ENCODE measurements at places on chromosomes 7 and 10.

GRCh38 chr10:105073999-105074398, 432.9 kb downstream of the SORCS3 start:
- no peak for DNase-seq

DNA sequence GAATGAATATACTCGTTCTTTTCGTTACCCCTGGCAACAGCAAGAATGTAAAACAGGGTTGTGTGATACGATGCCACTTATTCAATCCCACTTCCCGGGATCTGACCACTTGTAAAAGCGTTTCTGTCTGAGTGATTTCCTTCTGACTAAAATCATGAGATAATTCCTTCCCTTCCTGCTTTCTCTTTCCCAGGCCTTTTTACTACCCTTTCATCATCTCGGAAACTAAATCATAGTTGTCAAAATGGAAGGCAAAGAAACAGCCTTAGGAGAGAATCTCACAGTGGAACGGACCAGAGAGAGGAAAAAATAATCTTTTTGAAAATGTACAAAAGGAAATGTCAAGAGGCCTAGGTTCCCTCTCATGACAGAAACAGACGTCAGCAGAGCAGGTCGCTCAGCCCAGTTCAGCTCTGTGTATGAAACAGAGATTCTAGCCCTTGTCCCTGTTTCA, 29.8 kb downstream of the DIP2C start:
- DNase-seq = peak; percentile 83

DNA sequence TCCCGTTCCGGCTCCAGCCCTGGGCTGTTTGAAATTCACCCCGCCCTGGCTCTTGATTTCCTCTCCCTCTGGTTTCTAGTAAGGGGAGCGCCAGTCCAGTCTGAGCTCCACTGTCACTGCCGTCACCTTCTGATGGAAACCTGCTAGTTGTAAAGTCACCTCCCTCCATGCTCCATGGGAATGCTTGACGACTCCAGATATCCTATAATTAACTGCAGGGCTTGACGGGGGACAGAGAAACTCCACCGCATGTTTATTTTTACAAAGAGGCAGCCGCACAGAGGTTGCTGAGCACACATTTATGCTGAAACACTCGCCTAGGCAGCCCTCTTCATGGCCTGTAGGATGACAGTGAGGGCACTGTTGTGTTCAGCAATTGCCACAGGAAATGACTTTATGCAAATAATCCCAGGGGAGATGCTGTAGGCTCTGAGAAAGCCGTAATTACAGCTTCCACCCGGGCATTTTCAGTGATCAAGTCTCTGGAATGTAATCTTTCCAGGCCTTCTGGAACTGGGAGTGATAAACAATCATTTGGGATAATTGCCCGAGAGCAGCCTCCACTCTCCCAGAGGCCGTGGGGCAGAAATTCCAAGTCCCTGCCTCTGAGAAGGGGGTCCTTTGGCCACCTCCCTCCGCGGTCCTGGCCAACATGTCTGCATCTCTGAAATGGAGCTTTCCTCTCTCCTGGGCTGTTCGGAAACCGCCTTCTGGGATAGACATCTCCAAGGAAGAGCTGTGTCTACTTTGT, 300.5 kb downstream of the KLF6 start:
- DNase-seq = peak; percentile 34

GRCh38 chr7:7761974-7762779, 43.8 kb upstream of the RPA3 start:
- DNase-seq = peak; percentile 56

DNA sequence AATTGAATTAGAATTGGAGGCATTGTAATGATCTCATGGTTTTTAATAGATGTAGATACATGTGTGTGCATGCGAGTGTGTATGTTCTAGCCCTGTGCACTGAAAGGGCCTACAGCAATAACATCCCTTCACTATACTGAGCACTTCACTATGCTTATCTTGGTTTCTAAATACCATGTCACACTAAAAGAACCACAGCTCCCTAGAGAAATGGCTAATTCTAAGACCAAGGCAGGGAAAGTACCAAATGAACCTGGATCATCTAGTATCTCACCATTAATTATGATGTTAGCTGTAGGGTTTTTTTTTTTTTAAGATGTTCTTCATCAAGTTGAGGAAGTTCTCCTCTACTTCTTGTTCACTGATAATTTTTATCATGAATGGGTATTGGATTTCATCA, 55.1 kb downstream of the HECTD2 start:
- DNase-seq = no peak

- DNase-seq = no peak
These were observed 4.3 kb downstream of the DDC start for GRCh38 chr7:50560865-50561351.

DNA sequence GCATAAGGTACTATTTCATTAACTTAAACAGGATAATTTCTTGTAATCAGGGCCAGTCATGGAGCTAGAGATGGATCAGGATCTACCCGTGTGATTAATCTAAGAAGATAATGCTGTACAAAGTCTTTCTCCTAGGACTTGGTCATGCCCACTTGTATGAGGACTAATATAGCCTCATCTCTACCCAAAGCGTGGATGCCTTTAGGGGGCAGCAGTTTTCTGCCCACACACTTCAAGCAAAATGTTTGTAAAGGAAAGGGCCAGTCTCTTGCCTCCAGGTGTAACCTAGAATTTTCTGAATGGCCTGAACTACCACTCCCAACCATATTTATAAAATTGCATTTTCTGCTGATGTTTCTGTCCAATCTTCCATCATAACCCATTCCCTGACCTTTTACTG, 764.0 kb upstream of the IGFBP3 start:
- DNase-seq = no peak

- DNase-seq = no peak
These were observed 19.8 kb downstream of the ZNF775 start for GRCh38 chr7:150398965-150399320.

DNA sequence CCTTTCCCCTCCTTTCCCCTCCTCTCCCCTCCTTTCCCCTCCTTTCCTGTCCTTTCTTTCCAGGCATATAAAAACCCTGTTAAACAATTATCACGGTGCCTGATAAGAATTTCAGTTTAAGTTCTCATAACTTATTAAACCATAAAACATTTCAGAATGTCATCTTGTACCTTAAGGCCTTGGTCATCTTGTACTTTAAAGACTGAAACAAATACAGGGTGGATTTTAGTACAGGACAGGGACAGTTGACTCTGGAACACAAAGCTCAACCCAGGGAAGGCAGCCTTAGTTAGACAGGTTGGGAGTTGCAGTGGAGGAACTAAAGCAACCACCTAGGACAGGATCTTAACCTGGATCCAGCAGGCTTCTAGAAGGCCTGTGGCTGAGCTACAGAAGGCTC, 1.2 kb downstream of the AGR3 start:
- no peak for DNase-seq

DNA sequence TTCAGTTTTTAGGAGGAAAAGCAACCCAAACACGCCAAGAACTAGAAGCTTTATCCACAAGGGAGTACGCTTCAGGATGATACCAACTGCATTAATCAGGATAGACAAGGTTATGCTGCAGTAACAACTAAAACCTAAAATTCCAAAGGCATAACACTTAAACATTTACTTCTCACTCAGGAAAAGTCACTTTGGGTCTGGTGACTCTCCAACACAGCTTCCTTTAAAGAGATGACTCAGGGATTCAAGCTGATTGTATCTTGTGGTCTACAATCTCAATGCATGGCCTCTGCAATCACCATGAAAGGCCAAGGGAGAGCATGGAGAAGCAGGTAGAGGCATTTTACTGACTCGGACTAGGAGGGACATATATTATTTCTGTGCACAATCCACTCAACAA, 315.8 kb downstream of the KCNMA1 start:
- DNase-seq = no peak

- no peak for DNase-seq
These were observed 59.8 kb downstream of the SLC18A2 start for GRCh38 chr10:117300671-117301070.

GRCh38 chr7:30164567-30164966, 29.8 kb downstream of the MTURN start:
- peak; percentile 54 for DNase-seq

- DNase-seq = no peak
These were observed 17.8 kb downstream of the CRTAC1 start for GRCh38 chr10:98012644-98013043.

DNA sequence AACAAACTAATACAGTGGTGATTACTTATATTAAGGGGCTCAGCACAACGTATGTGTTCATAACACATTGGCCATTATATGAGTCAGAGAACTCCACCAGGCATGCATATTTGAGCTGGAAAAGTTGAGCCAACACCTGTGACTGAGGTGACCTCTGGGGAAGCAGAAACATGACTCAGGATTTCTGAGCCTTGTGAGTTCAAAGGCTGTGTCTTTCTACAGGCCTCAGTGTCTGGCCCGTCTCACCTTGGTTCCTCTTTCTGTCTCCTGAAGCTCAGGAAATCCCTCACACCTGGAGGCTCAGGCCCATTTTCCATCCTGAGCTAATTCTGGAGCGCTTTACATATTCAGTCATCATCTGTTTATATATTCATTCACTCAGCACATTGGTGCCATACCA, 230.9 kb upstream of the AGK start:
- no peak for DNase-seq

DNA sequence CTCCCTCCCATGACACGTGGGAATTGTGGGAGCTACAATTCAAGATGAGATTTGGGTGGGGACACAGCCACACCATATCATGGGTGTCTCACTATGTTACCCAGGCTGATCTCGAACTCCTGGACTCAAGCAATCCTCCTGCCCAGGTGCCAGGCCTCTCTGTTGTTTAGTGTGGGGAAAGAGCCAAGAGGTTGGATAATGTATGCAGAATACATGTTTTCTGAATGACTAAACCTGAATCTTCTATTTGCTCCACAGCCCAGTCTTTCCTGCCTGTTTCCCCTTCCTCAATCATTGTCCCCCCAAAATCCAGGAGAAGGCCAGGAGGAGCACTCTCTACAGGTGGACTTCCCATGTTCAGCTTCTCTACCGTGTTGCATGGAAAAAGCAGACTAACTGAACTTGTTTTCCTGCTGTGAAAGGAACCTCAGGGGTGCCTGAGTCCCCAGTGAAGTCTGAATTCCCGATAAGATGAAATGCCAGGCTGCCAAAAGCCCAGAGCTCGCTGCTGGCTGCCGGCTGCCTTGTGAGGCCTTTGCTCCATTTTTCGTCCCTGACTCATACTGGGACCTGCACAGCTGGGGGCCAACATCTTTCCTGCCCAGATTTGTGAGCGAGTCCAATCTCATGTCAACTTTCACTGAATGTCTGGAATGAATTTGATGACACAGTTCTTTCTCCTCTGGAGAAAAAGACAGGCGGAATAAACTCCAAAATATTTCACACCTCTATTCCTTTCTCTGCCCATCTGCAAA, 588.0 kb downstream of the CALN1 start:
- DNase-seq = peak; percentile 39

GRCh38 chr7:23115991-23116390, 10.4 kb downstream of the KLHL7 start:
- DNase-seq = no peak

- DNase-seq = no peak
These were observed 385 bp upstream of the C10orf90 start for GRCh38 chr10:126670895-126671261.

- DNase-seq = no peak
These were observed 22.2 kb upstream of the CNTNAP2 start for GRCh38 chr7:146094356-146094755.

DNA sequence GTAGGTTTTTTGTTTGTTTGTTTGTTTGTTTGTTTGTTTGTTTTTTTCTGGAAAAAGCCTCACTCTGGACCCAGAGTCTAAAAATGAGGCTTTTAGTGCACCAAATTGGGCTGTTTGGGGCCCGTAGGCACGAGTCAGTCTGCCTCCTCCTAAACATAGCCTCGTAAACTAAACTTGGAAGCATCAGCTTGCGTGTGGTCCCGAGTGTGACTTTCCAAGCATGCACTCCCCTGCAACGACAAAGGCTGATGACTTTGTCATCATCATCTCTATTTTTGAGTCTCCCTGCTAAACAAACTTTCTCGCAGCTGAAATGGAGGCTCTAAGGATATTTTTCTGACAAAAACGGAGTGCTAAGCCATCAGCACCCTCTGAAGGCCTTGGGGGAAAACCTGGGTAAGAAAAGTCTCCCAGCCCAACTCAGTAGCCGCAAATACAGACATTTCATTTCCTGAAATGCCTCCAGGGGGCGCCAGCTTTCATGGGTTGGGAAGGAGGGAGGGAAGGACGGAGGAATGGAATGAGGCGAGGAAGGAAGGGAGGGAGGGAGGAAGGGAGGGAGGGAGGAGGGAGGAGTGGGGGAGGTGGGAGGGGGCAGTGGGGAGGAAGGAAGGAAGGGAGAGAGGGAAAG, 245.9 kb downstream of the KCNMA1 start:
- DNase-seq = peak; percentile 78

GRCh38 chr7:91112902-91113341, 151.3 kb upstream of the FZD1 start:
- peak; percentile 78 for DNase-seq

DNA sequence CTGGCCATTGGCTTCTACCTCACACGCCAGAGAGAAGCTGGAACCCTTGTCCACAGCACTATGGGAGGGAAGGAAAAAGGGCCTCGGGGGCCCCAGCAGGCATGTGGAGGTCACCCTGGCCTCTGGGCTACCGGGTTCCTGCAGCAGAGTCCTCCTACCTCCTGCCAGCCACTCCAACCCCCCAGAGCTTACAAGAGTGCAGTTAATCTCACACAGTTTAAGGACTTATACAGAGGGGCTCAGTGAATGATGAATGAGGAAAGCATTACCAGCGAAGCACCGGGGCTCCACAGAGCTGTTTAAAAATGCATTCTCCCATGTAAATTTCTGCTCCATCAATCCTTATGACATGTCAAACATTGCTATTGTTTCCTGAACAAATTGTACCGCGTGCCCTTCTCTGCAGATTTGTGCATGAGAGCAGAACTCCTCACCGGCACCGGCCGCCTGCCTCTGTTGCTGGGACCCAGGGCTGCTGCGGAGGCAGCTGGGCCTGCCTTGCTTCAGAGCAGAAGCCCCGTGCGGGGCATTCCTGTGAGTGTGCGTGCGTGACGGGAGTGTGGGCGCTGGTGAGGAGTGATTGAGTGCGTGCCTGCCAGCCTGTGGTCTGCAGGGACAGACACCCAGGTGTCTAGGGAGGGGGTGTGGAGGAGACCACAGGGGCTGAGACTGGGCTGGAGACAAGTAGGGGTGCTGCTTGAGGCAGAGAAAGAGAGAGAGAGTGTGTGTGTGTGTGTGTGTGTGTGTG, 52.8 kb downstream of the C10orf105 start:
- no peak for DNase-seq

DNA sequence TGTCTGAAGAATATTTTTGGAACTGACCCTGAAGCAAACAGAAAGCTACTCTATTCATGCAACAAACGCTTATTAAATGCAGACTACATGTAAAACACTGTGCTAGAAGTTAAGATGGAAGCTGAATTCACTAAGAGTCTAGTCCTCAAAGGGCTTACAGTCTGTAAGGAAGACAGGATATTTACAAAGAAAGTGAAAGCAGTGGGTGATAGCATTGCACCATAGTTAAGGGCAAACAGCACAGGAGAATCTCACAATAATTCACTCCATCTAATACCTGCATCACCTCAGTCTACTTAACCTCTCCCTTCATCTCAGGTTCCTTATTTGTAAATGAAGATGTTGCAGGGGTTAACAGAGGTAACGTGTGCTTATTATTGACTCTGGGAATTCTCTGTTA, 360.0 kb upstream of the AOAH start:
- no peak for DNase-seq

Data from iris pigment epithelial cell (primary cell).